CD8-positive, alpha-beta memory T cell (primary cell): ENCODE measurements at places on chromosomes 3 and 15. TPM values are rescaled to one million over a fixed set of nuclear protein-coding genes. Genes with fewer than 3 reads are reported as not detected.

The ALDH1A2 gene
- total RNA-seq = 0.33 TPM

DNA sequence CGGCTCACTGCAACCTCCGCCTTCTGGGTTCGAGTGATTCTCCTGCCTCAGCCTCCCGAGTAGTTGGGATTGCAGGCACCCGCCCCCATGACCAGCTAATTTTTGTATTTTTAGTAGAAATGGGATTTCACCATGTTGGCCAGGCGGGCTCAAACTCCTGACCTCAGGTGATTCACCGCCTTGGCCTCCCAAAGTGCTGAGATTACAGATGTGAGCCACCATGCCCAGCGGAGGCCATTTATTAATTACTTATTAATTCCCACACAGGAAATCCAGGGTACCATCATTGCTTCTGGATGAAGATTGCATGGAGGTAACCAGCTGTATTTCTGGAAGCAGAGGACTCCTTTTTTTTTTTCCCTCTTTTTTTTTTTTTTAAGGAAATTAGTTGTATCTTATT, 37.8 kb downstream of the MAP4 start:
- no peaks in the 10 kb centered on the region for H3K27me3 ChIP-seq
- H3K36me3 ChIP-seq = no peaks in the 10 kb centered on the region
- H3K27ac ChIP-seq = no peak overlapping the region
- H3K4me3 ChIP-seq = no peak overlapping the region

The P4HTM gene
- 33.0 TPM for total RNA-seq

DNA sequence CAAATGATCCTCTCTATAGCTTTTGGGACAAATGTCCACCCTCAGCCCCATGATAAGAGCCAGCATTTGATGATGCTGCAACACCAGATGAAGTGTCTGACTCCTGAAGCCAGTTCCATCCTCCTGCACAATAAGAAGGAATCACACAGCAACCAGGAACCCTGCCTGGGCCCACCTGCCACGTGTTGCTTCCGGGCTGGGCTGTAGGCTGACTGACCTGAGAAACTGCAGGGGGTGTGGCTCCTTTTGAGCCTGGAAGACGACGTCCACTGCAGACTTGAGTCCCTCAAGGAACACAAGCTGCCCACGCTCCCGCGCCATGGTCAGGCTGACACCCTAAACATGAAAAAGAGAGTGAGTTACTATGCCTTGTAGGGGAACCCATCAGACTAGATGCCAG, 9.4 kb downstream of the ELP6 start:
- no peak for DNase-seq
- peaks cover 27% of the 10 kb centered on the region for H3K36me3 ChIP-seq

GRCh38 chr3:95798628-95799027, 1015.8 kb upstream of the EPHA6 start:
- H3K27ac ChIP-seq = no peak overlapping the region
- no peaks in the 10 kb centered on the region for H3K27me3 ChIP-seq
- no peak for DNase-seq
- no peak overlapping the region for H3K4me3 ChIP-seq
- no peaks in the 10 kb centered on the region for H3K4me1 ChIP-seq

DNA sequence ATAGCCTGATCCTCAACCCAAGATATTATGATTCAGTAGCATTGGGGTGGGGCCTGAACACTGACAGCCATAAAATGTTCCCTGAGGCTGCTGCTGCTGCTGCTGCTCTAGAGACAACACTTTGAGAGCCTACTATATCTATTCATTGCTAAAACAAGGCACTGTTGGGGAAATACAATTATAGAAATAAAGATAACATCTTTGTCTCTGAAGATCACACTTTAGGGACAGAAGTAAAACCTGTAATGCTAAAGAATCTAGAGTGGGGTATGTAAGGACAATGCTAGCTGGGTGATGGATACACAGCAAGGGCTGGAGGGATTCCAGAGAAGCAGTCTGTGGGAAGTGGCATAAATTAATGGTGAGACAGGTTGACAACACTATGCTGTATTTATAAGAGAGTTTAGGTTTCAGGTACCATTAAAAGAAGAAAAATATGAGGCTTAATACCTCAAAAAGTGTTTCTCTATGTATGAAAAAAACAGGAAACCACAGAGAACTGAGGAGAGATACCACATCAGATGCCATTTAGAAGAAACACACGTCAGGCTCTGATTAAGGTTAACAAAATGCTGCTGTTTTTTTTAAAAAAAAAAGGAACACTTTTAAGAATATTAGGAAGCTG, 115.9 kb downstream of the CBLB start:
- H3K27me3 ChIP-seq = no peaks in the 10 kb centered on the region
- peak; percentile 24 for DNase-seq
- H3K27ac ChIP-seq = peak overlapping the region; percentile 43
- no peaks in the 10 kb centered on the region for H3K36me3 ChIP-seq
